Caco-2 (cell line): ENCODE measurements at places on chromosomes 3 and 15. TPM values are rescaled to one million over a fixed set of nuclear protein-coding genes. Genes with fewer than 3 reads are reported as not detected.

DNA sequence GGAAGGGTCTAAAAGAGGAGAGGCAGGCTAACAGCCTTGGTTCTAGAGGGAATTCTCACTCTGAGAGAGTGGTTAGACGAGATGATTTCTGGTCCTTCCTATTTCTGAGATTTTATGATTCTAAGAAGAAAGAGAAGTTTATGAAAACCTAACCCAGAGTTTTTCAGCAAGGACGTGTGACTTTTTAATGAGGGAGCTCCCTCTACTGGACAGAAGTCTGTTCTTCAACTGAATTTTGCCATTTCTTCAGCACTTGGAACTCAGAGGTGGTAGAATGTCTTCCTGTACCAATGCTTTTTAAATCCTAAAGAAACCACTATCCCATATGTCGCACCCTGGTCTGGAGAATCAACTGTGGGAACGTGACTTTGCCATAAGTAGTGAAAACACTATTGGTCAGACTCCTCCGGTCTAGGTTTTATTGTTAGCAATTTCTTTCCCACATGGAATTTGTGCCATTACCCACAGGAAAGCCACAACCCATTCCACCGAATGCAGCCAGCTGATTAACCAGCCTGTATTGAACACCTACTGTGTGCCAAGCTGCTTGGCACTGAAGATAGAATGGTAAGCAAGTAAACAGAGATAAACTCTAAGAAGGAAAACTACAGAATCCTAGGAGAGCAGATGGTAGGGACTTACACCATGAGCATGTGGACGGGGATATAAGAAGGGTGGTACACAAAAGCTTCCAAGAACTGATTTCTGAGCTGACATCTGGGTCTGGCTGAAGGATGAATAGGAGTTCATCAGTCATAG, 199.5 kb upstream of the LMCD1 start:
- DNase-seq = no peak

- DNase-seq = no peak
These were observed 12.4 kb downstream of the OTOL1 start for GRCh38 chr3:161508852-161509477.

DNA sequence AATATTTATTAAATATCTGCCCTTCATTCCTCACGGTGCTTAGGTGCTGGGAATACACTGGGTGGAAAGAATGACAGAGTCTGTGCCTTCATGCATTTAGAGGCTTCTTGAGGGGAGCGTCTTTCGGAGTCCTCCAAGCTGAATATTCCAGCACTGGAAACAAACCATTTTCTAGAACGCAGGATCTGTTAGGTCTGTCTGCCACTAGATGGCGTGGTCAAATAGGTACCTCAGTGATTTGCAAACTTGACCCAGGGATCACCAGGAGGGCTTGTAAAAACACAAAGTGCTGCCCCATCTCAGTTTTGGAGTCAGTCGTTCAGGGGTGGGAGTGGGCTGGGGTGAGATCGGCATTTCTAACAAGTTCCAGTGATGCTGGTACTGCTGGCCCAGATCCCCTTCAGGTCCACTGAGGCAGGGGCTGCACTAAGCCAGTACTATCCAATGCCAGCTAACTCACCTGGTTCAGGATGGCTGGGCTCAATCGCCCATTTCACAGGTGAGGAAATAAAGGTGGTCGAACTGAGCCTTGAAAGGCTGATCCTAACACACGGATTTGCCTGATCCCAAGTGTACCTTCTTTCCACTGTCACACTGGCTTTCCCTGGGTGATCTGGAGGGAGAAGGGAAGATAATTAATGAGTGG, 14.8 kb downstream of the ARNT2 start:
- peak; percentile 32 for DNase-seq

- no peak for DNase-seq
These were observed 5.3 kb downstream of the TNFSF10 start for GRCh38 chr3:172517859-172518466.

GRCh38 chr3:112568642-112569041, 6.8 kb downstream of the SLC35A5 start:
- DNase-seq = no peak

DNA sequence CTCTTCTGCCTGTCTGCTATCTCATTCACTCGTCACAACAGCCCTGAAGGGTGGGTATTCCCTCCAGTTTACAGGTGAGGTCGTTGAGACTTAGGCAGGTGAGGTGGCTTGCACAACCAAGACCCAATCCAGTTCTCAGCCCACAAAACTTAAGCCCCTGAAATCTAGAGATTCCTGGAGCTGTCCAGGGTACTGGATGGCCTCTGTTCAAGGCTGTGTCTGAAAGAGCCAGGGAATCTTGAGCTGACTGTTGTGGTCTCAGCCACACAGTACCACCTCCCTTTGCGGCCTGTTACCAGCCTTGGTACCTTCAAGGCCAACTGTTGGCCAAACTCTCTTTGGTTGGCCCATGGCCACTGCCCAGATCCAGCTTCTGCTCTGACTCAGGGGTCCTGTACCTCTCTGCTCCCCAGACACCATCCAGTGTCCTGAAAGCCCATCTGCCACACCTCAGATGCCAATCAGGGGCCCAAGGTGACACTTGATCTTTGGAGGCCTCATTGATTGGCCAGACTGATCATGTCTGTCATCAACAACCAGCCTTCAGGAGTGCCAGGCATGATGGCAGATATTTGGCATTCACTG, 10.9 kb upstream of the FAM107A start:
- peak; percentile 46 for DNase-seq

DNA sequence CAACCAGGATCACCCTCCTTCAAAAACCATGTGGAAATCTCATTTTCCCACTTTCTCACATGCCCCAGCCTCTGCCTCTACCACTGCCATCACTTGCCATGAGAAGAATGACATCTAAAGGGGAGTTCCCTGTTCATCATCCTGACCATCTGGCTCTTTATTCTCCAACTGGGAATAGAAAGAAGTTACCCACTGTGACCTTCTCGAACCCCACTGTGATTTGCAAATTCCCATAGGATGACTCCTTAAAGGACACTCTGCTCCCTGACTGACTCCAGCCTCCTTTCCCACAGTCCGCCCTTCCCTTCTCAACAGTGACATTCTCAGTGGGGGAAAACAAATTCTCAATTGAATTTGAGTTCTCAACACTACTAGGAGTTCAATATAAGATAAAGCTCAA, 440.5 kb downstream of the NR2F2 start:
- no peak for DNase-seq

- no peak for DNase-seq
These were observed 115.6 kb downstream of the EOMES start for GRCh38 chr3:27606537-27606936.

- DNase-seq = no peak
These were observed 125.5 kb downstream of the NSMCE3 start for GRCh38 chr15:29143909-29144635.

- DNase-seq = no peak
These were observed 82.7 kb upstream of the SOX2 start for GRCh38 chr3:181629029-181629428.

DNA sequence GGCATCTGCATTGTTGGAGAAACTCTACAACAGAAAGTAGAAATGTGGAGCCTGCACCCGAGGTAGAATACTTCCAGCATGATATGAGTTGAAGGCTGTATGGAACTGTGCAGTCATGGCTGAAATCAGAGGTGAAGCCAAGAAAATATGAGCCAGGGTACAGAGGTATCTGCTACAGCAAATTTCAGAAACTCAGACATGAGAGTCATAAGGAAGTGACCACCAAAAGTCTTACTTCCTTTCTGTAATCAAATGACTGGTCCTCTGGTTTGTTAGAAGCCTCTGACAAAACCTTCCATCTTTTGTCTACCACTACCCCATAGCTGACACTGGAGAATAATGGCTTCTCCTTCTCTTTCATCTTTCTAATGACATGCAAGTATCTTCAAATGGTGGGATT, 159.4 kb downstream of the TMEM108 start:
- DNase-seq = no peak

- DNase-seq = no peak
These were observed 124.2 kb upstream of the ADPGK start for GRCh38 chr15:72907733-72908132.

DNA sequence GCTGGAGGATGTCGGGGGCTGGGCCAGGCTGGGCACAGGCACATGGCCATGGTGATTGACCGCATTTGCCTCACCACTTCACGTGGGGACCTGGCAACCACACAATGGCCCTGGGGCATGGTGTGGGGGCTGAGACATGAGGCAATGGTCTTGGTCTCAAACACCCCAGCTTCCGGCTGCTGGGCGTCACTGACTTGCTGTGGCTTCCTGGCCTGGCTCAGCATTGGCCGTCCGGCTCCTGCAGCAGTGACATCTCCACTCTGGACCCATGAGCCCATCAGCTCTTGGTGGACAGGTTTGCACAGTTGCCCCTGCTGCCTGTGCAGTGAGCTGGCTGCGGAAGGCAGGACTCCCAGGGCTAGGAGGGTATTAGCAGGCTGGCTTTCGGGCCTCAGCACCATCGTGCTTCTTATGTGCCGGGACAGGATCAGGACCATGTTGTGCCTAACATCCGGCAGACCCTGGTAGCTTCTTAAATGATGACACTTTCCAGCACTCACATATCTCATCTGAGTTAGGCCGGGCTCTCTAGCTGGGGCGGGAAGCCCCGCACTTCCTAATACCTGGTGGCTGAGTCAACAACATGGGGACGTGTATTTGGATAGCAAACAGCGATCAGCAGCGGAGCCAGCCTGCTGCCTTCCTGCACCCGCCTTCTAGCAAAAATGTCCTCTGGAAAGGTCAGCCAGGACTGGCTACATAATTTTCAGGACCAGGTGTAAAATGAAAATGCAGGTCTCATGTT, 34.1 kb downstream of the ZNF710 start:
- peak; percentile 55 for DNase-seq

DNA sequence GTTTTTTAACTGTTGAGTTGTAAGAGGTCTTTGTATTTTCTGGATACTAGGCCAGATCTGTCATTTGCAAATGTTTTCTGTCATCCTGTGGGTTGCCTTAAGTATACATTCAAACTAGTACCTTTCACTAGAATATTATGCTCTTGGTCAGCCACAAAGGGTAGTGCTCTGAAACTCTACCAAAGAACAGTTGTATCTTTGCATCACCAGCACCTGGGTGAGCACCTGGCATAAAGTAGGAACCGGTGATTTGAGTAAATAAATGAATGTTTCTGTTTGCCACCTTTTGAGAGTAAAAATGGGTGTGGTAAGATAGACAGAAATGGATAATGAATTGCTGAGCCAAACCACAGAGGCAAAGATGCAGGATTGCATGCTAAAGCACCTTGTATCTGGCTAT, 98.7 kb downstream of the SLCO3A1 start:
- DNase-seq = no peak

DNA sequence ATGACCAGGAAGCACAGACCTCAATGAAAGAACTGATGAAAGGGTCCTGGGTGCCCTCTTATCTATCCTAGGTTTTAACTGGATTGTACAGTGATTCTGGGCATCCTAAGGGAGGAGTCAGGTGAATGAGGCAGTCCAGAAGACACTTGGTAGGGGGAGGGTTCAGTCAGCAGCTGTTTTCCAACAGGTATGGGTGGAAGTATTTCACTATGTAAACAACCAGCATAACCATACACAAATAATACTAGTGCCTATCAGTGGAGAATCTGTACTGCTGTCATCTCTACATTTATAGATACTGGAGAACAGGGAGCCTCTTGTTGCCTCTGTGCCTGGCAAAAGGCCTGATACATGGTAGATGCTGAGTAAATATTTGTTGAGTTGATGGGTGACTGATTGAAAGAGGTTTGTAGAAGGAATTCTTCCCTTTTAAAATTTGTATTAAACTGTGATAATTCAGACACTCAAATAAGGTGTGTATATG, 328.5 kb downstream of the RBMS3 start:
- DNase-seq = no peak

DNA sequence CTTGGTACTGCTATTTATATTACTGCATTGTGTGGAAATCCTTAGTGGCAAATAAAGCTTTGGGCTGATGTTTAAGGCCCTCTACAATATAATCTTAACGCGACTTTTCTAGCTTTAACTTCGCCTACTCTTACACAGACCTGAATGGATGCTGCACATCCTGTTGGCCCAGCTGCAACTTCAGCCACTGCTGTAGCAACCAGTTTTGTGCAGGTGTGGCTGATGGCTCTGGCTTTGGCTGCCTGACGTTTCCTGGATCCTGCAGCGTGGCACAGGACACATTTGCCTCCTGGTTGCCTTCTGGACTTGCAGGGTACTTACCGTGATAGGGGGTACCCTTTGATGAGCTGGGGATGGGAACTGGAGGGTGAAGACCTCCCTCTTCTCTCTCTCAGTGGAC, 20.2 kb upstream of the ERICH6 start:
- DNase-seq = no peak

GRCh38 chr3:193791041-193792032, 198.3 kb downstream of the OPA1 start:
- no peak for DNase-seq

GRCh38 chr15:40940296-40940801, 11.2 kb downstream of the DLL4 start:
- no peak for DNase-seq

- DNase-seq = peak; percentile 57
These were observed 1.5 kb downstream of the IGF2BP2 start for GRCh38 chr3:185823078-185824044.

DNA sequence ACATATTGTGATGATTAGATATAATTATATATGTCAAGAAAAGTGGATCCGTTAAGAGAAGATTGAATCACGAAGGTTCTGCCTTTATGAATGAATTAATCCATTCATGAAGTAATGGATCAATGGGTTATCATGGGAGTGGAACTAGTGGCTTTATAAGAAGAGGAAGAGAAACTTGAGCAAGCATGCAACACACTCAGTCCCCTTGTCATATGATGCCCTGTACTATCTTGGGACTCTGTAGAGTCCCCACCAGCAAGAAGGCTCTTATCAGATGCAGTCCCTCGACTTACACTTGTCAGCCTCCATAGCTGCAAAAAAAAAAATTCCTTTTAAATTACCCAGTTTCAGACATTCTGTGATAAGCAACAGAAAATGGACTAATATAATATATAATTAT, 301.9 kb downstream of the RAP2B start:
- DNase-seq = no peak

GRCh38 chr15:71232411-71232810, 117.1 kb downstream of the THSD4 start:
- DNase-seq = no peak

SPATA16 gene
- not detected in 2 replicates for total RNA-seq

UNC45A gene
- 62.6 and 63.8 TPM in 2 replicates for total RNA-seq

HTR3E gene
- total RNA-seq = not detected in 2 replicates

MOBP gene
- 0.27 and 0.60 TPM in 2 replicates for total RNA-seq

PGBD4 gene
- 1.5 and 1.7 TPM in 2 replicates for total RNA-seq

PDE8A gene
- 25.2 and 32.0 TPM in 2 replicates for total RNA-seq

PTX3 gene
- total RNA-seq = 0.16 TPM in 1 of 2 replicates, not detected in the other

SSUH2 gene
- total RNA-seq = 7.6 and 9.4 TPM in 2 replicates

ARGFX gene
- not detected in 2 replicates for total RNA-seq

PAK6 gene
- total RNA-seq = 19.9 and 20.7 TPM in 2 replicates

SERPINI2 gene
- not detected in 2 replicates for total RNA-seq

DUOXA1 gene
- 0.39 TPM in 1 of 2 replicates, not detected in the other for total RNA-seq

OSTN gene
- not detected in 2 replicates for total RNA-seq

SIDT1 gene
- 0.84 and 1.0 TPM in 2 replicates for total RNA-seq

KCNAB1 gene
- total RNA-seq = 0.14 and 0.44 TPM in 2 replicates

SAXO2 gene
- 0.61 TPM in 1 of 2 replicates, not detected in the other for total RNA-seq

A4GNT gene
- not detected in 2 replicates for total RNA-seq

RLBP1 gene
- total RNA-seq = not detected in 2 replicates

GNAI2 gene
- 59.3 and 62.0 TPM in 2 replicates for total RNA-seq

SV2B gene
- total RNA-seq = not detected in 2 replicates

GP9 gene
- not detected in 2 replicates for total RNA-seq

TM4SF1 gene
- 49.2 and 78.3 TPM in 2 replicates for total RNA-seq

FAM3D gene
- not detected in 2 replicates for total RNA-seq
